Fibroblast of skin of right biceps (primary cell): ENCODE measurements at places on chromosomes 4 and X.

DNA sequence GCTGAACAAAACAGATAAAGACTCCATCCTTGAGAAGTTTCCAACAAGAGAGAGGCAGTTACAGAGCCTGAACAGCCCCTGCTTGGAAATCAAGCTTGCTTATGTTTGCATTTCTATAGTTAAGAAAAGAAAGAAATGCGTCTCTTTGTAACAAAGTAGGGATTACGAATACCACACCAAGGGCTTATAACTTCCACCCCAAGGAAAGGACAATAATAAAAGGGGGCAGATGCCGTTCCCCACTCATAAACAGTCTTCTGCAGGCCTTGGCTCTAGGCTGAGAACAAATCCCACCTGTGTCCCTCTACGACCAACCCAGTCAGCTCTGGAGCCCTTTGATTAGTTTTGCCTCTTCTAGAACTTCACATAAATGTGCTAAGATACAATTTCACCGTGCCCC, 183.8 kb upstream of the MAP3K15 start:
- DNase-seq, result no peak

GRCh38 chr4:13611283-13611842, 16.2 kb downstream of the BOD1L1 start:
- DNase-seq, result no peak

- no peak for DNase-seq
Measured at GRCh38 chr4:8900588-8900987, 28.9 kb upstream of the HMX1 start.

DNA sequence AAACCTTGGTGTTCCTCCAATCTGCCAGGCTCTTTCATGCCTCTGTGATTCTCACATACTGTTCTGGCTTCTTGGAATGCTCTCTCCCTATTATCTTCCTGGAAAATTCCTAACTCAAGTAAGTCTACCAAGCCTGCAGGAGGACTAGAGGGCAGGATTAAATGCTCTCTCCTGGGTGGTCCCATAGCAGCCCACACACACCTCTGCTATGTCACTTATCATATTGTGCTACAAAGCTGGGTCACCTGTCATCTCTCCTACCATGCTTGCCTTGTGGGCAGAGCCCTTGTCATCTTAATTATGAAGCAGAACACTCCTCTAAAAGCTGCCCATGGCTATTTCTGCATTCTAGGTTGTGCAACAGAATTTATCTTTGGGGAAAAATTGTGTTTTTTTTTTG, 344.5 kb upstream of the NOCT start:
- no peak for DNase-seq

DNA sequence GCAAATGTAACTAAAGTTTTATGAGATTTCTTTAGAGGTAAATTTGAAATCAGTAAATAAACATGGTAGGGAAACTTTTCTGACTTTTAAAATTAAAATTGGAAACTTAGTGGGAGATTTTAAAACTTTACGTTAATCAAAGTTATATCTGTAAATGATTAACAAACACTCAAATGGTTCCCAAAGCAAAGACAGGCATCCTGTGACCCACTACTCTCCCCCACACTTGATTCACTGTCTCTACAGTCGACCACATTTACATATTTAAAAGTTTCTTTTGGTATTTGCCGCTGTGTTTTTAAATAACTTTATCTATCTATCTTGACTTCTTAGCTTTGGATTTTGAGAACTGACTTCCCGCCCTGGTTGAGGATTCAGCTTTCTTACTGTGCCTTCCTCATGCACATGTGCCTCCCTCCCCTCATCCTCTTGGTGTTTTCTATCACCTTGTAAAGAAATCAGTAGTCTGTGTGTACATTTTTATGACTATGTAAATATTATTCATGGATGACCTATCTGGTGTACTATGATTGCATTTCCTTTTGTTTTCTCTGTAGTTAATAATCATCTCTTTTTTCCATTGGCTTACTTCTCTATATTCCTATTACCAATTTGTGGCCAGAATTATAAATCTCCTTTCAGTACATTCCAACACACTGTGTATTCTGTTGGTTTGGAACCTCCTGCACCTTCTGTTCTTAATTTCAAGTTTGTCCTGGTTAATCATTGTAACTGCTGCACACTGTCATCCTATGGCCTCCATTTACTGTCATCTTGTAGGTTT, 72.6 kb downstream of the WWC2 start:
- peak; percentile 41 for DNase-seq

GRCh38 chrX:109372716-109373115, 109.2 kb downstream of the GUCY2F start:
- DNase-seq, result no peak

- DNase-seq, result no peak
Measured at GRCh38 chr4:116733370-116733769, 352.0 kb downstream of the TRAM1L1 start.

GRCh38 chrX:13764765-13765164, 30.2 kb downstream of the OFD1 start:
- no peak for DNase-seq

DNA sequence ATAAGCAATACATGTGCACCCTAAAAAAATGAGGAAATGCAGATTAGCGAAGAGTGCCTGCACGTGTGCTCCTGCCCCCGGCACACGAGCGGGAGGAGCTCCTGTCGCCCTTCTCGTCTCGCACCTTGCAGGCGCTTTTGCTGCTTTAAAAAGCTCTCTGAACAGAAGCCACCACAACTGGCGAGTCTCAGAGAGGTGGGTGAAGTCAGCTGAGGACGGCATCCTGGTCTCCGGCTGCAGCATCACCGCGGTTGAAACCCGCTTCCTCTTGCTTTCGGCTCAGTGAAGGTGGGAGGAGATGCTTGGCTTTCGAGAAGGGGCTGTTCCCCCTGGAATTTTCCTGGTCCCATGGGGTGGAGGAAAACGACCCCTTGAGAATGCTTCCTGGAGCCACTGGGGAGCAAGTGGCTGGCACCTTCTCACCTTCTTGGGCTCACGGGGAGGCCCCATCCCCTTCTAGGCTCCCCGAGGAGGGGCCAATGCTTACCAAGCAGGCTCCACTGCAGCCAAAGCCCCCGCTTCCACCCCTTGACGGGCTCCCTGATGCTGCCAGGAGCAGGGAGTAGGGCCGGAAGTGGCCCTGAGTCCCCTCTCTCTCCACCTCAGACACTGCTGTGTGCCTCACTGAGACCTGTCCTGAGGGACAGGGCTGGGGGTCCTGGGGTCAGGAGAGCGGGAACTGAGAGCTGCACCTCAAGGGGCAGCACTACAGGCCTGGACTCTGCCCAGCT, 29.2 kb upstream of the MXD4 start:
- no peak for DNase-seq

DNA sequence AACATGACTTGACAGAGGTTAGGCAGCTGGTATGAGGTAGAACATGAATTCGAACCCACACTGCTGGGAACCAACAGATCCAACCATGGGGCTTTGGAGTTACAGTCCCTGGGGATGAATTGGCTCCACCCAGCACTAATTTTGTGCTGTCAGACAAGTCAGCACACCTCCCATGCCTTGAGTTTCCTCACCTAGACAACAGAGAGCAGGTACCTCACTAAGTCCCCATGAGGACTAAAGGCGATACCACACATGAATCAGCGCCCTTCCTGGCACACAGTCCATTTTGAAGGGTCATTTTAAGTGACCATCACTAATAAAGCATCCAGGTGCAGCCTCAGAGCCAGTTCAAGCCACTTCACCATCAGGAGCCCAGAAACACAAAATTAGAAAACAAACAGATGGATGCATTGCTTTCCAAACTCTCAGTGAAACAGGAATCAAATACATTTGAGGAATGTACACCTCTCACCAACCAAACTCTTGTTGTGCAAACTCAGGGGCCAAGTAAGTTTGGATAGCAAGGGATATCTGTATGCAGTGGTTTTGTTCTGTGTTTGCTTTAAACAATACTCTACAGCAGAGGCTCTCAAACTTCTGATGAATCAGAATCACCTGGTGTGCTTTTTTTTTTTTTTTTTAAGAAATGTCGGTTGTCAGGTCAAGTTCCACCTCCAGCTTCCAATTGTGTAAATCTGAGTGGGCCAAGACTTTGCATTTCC, 10.1 kb downstream of the IDS start:
- DNase-seq, result no peak

- DNase-seq, result no peak
Measured at GRCh38 chrX:42707742-42708141, 70.2 kb downstream of the PPP1R2C start.

DNA sequence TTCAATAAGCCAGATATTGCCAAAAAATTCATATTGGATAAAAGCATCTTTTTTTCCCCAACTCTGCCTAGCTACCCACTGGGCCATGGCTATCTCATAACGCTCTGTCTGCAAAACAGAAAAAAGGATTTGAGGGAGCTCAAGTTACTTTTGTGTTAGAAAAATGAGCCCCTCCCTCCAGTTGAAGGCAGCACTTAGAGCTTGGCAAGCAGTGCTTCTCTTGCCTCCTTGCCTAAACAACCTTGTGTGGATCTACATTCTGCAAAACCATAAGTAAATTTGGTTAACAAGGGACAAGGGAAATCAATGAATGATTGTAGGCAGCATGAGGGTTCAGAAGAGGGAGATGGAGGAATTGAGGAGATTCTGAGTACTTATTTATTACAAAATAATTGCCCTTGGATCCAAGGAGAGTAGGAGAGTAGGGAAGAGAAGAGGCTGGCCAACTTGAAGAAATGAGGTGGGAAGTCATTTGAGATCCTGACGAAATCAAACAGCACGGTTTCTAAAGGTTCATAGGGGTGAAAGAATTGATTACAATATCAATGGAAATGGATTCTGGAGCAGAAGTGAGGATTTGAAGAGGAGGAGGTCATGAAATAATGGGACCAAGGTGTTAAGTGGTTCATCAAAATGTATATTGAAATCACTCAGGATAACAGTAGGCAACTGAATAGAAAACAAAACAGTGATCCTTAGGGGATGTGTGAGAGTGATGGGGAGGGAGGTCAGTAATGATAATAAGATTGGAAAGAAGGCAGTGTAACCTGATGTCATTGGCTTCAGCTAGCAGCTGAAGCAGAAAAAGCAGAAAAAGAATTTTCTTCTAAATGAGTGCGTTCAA, 434.8 kb upstream of the IGFBP7 start:
- no peak for DNase-seq

DNA sequence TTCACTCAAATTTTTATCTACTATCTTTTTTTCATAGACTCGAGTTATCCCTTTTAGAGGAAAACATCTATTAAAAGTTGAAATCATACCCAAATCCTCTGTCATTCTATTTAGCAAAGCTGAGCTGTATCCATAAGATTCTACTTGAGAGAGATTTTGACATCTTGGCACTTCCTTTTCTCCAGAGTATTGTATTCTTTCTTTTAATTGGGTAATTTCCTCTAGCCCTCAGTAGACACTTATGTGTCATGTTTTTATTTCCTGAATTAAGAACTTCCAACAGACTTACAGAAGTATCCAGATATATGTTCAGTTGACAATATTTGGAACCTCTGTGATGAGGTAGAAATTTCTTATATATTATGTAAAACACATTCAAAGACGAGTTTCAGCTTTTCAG, 201.6 kb upstream of the NR3C2 start:
- no peak for DNase-seq

DNA sequence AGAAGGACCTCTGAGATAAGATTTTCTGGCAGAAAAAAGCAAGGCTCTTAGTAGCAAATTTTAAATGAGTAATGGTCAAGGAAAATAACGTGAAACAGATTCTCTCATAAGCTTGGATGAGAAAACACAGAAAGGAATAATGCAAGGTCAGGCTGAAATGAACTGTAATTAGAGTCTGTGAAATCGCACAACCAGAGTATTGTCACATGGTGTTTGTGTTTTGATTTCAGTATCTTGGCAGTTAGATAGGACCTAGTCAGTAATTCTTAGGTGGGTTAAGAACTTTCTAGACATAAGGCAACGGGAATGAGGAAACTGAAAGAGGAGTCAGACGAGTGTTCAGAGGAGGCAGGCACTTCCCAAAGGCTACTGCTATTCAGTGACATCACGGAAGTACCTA, 34.6 kb downstream of the LIMCH1 start:
- DNase-seq, result no peak

GRCh38 chr4:48546336-48546735, 56.3 kb downstream of the ZAR1 start:
- peak; percentile 31 for DNase-seq

DNA sequence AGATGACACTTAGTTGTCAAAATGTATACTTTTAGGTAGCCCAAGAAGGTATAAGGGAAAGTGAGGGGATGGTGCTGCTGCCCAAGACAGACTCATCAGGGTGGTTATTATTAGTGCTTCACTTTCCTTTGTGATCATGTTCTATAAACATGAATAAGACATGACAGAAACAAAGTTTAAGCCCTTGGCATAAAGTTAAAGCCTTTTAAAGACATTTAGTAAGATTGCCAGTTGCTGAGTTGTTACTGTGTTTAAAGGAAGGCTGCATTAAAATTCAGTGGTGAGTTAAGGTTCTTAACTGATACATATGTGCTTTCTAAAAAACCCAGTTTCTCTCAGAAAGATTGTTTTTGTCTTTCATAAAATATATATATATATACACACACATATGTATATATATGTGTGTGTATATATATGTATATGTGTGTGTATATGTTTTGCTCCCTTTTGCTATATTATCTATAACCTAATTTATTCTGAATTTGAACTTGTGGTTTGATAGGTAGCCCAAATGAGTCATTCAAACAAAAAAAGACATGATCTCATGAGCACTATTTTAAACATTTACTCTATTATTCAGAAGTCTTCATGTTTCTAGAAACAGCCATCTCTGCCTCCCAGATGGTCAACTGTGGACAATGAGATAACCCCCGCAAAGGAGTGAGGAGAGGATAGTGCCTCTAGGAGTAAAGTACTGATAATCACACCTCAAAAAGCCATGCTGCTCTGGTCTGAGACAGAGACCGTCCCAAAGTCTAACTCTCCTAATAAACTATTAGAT, 98.1 kb upstream of the OTUD4 start:
- peak; percentile 75 for DNase-seq

DNA sequence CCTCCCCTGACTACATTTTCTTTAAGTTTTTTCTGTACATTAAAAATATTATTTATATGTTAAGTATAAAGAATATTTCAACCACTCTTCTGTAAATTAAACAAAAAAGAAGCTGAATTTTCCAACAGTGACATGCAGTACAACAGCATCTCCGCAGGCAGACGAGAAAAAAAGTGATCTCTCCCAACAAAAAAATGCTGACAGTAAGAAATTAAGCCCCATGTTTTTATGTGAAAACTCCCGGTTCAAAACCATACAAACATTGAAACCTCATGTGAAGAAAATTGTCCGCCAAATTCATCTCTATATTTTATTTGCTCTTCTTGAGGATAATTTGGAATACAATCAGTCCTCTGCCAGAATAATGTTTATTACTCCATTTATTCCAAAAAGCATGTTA, 20.1 kb upstream of the CD99 start:
- DNase-seq, result no peak

DNA sequence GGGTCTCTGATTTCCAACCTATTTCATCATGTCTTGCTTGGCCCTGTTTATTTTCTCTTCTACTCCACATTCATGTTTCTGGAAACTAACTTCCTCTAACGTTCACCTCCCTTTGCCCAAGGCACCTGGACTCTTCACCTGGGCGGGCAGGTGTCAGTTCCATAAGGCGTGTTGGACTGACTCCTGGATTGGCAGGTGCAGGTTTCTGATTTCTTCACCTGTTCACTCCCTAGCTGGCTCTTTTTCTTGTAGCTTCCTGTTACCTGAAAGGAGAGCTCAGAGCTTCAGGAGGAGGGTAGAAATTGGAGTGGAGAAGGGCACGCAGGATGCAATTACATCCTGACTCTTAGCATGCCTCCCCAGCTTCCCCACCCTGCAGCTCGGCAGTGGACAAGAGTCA, 350.8 kb upstream of the KLF3 start:
- no peak for DNase-seq

- peak; percentile 38 for DNase-seq
Measured at GRCh38 chr4:31370866-31371465, 650.8 kb downstream of the PCDH7 start.

GRCh38 chr4:1960170-1960825, 48.5 kb downstream of the NELFA start:
- no peak for DNase-seq
